Activated CD4-positive, alpha-beta T cell treated with anti-CD3 and anti-CD28 coated beads for 4 hours (primary cell): ENCODE measurements at places on chromosomes 2 and 18.

- no peak for DNase-seq
Measured at GRCh38 chr2:39511605-39512433, 74.7 kb upstream of the MAP4K3 start.

GRCh38 chr2:20632446-20632990 is 18.4 kb downstream of the HS1BP3 start:
- no peak for DNase-seq

DNA sequence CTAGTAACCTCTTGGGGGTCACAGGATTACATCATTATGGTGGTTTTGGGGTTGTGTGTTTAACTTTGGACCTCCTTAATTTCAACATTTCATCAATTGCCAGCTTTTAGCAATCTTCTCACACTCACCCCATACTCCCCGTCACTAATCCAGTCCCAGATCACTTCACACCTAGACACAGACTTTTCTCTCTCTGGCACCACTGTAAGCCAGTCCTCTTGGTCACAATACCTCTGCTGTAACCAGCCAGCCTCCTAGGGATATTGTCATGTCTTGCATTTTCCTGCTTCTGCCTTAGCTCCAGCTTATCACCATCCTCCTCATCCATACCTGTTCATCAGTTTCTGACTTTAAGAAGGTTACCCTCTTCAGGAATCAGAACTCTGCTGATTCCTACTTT is 1.6 kb upstream of the STK17B start:
- DNase-seq: no peak

DNA sequence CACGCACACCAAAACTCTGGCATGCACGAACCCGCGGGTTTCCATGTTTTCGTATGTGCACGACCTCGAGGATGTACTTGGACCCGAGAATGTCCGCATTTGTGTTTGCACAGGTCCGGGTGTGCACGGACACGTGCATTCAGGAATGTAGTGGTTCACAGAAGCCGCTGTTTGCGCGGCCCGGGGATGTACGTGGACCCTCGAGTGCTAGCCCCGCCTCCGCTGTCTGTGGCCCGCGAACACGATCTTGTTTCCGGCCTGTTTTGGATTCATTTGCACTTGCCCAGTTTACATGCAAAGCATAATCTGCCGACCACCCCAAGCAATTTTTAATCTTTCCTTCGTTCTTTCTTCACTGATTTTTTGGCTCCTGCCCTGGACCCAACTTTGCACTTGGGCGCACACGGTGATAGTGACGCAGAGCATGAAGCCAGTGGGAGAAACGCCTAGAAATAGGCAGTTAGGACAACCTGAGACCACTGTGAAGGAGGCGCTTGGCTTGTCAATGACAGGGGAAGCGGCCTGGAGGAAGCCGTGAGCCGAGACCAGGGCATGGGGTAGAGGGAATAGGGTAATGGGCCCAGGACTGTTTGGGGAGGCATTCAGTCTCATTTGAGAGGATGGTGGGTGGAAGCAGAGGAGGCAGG is 45.4 kb upstream of the PTMA start:
- DNase-seq: no peak

DNA sequence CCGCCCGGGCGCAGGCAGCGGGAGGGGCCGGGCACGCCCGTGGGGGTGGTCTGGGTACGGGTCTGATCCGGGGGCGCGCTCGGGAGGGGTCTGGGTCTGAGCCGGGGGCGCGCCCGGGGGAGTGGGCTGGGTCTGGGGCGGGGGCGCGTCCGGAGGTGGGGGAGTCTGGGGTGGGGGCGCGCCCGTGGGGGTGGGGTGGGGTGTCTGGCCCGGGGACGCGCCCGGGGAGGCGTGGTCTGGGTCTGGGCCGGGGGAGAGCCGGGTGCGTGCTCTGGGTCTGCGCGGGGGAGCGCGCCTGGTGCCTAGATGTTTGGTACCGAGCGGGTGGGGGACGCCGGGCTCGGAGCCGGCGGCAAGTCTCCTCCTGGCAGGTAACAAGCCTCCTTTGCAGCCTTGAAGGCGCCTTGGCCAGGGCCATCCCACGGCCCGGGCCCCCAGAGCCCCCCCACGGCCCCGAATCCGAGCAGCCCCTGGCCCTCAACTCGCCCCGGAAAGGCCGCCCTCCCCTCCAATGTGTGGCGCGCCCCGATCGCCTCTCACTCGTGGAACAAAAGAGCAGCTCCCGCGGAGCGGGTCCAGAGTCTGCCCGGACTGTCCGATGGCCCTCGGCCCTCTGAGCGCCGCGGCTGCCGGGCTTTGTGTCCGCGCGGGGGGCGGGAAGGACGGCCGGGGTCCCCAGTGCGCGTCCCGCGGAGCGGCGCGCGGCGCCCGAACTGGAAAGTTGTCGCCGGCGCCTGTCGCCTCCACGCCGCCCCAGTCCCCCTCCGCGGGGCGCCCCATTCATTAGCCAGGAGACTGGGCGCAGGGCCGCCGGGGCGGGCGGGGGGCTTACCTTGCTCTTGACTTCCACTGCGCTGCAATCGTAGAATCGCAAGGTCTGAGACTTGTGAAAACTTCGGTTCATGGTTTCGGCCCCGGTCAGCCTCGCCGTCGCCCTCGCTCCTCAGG is 595 bp downstream of the PARD6G start:
- DNase-seq: no peak

- DNase-seq: no peak
Measured at GRCh38 chr2:169776252-169776761, 22.4 kb upstream of the SSB start.

- DNase-seq: no peak
Measured at GRCh38 chr2:168348076-168348475, 100.7 kb upstream of the STK39 start.

GRCh38 chr2:126717928-126718327 is 62.0 kb downstream of the GYPC start:
- DNase-seq: no peak

GRCh38 chr2:220478305-220479058 is 851.1 kb downstream of the SLC4A3 start:
- no peak for DNase-seq

- DNase-seq: no peak
Measured at GRCh38 chr18:9380621-9381395, 46.2 kb downstream of the TWSG1 start.

DNA sequence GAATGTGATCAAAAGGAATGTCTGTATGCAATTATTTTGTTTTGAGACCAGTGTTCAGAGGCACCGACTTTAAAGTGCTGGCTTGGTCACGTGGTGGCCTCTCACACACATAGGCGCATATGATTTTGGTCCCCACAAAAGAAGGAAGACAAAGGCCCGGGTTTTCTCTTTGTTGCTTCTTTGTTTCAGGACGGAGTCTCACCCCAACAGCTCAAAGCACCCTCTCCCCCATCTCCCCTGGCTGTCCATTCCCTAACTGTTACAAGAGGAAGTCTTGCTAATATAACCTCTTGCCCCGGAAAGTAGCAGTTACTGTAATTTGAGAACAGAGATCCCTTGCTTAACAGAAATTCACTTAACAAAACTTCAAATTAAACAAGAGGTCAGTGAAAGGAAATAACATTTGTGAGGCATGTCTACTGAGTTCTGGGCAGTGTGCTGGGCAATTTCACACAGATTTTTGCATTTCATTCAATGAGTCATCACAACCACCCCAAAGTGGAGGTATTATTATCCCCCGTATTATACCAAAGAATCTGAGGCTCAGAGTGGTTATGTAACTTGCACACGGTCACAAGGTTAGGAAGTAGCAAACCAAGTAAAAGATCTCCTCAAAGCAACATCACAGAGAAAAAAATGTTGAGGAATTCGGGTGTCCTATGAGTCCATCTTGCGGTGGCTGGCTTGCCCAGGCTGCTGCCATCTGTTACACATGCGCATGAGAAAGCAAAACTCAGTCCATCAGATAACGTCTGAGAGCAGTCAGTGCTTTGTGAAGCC is 75.8 kb downstream of the SDC1 start:
- DNase-seq: no peak
